Activated T-helper 9 cell treated with anti-CD3 and anti-CD28 coated beads, Interleukin-2, amount 50 U/mL, for 16 hours (primary cell): ENCODE measurements at places on chromosomes 3 and 15.
A peak's percentile ranks its signal among the peaks of the same experiment; 100 is the strongest.

- no peak for DNase-seq
Observed at GRCh38 chr3:69871251-69871650, 128.3 kb upstream of the SAMMSON start.

DNA sequence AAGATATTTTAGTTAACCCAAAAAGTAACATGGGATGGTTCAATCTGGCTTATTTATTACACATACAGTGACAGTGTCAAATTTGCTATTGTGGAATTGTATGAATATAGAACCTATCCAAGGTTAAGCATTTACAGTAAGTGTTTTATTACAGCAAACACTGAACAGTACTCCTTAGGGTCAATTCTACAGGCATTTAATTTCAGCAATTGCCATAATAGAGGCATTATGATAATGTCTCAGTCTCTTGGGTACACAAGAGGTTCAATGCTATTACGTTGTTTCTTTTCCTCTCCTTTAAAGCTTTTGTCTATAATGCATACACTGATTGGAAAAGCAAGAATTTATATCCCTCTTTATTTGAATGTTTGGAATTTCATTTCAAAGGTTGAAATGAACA is 275.7 kb upstream of the NAALADL2 start:
- no peak for DNase-seq

DNA sequence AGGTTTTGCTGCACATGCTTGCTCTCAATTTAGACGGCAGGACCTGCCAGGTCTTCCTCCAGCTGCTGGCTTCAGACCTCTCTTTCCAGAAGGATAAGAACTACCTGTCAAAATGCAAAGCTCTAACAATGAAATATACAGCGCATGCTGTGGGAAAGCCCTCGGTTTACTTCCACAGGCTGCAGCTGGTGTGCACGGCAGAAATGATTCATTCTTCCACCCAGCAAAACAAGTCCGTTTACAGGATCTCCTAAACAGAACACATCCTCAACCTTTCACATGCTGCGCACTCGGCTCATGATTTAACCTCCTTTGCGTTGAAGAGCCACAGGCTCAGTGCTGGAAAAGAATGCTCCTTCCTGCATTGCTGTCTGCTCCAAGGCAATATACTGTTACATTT is 92.4 kb upstream of the WNT5A start:
- DNase-seq = no peak

DNA sequence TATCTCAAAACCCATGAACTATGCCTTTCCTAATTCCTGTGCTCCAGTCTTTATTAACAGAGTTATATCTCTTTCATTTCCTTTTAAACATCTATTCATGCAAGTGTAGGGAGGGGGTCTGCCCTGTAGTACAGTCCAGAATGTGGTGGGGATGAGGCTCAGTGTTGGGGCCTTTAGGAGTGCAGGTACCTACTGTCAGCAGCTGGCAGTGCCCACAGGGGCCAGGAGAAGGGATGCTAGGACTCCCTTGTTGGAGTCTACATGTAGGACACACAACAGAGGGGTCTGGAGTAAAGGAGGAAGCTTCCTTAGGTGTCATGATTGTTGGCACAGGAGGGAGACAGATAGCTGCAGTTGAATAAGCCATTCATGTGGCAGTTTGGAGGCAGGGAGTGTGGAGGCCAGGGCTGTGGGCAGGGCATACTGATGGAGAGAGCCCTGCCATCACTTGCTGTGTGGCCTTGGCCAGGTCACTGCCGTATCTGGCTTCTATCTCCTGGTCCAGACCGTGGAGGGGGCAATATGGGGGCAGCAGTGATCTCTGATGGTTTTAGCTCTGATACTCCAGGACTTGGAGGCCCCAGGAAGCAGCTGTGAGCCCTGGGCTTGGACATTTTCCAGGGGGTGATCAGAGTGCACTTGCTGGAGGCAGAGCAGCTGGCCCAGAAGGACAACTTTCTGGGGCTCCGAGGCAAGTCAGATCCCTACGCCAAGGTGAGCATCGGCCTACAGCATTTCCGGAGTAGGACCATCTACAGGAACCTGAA is 29.5 kb downstream of the ESYT3 start:
- no peak for DNase-seq

- DNase-seq = no peak
Observed at GRCh38 chr3:10744098-10744465, 71.9 kb upstream of the SLC6A11 start.

GRCh38 chr15:65612949-65613744 is 2.2 kb upstream of the INTS14 start:
- DNase-seq = no peak

GRCh38 chr3:54831112-54831511 is 96.7 kb downstream of the LRTM1 start:
- DNase-seq = no peak

- no peak for DNase-seq
Observed at GRCh38 chr15:98938105-98938417, 69.5 kb downstream of the PGPEP1L start.

DNA sequence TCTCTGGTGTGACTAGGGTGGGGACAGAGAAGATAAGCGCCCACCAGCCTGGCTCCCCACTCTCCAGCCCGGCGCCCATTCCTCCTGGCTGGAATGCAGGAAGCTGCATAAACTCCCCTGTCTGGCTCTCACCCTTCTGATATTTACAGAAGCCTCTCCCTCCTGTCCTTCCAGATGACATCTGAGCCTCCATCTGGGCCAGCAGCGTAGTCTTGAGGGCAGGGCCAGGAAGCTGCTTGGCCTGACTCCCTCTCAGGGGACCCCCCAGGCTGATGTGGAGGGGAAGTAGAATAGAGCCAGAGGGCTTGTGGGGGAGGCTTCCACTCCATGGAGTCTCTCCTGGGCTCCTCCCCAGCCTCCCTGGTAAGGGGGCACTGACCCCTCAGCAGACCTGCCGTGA is 49.9 kb downstream of the LINGO1 start:
- no peak for DNase-seq

- DNase-seq = peak; percentile 22
Observed at GRCh38 chr15:34582461-34583371, 735 bp downstream of the GOLGA8B start.

DNA sequence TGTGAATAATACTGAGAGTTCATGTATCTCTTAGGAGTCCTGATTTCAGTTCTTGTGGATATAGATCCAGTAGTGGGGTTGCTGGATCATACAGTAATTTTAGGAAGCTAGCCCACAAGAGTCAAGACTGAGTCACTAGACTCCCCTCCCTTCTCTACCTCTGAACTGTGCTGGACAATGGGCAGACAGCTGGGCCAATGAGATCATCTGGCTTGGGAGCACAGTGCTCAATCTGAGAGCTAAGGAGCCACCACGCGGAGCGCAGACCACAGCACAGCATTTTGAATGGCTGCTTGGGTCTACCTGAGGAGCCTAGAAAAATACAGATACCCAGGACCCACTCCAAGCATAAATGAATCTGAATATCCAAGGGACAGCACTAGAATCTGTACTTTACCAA is 32.5 kb downstream of the WNT5A start:
- no peak for DNase-seq

DNA sequence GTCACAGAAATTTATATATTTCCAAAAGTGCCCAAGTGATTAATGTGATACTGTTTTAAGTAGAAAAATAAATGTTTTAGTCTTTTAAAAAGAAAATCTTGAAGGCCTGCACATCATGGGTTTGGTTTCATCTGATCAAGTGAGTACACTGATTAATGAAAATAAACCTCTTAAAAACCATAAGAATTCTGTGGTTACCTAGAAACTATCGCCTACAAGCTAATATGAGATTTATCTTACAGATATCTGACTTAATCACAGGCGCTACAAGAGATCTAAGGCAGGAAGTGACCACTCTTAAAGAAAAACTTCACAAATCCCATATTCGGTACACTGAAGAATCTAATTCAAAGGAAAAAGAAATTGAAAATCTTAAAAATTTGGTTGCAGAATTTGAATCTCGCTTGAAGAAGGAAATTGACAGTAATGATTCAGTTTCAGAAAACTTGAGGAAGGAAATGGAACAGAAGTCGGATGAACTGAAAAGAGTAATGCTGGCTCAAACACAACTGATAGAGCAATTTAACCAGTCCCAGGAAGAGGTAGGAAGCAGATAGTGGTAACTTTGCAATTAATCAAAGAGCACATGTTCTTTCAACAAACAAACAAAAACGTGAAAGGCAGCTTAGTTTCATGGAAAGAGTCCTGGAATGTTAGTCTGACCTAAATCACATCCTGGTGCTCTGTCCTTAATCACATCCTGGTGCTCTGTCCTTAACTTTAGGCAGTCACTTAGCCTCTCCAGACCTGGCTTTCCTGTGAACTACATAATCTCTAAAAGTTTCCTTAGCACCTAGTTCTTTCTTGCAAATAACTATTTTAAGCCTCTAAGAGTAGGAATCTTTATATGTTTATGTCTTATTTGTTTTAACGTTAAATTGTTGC is 131.8 kb downstream of the CCNL1 start:
- DNase-seq = no peak

DNA sequence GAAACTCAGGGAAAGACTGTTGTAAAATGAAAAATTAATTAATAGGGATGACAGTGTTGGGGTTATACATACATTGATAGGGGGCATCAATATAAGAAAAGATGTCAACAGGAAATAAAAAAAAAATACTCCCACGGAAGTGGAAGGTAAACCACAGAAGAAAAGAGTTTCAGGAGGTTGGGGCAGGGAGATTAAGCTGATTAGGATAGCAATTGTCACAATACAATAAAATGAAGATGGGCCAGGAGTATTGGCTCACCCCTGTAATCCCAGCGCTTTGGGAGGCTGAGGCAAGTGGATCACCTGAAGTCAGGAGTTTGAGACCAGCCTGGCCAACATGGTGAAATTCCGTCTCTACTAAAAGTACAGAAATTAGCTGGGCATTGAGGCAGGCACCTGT is 536.1 kb downstream of the AGBL1 start:
- no peak for DNase-seq

DNA sequence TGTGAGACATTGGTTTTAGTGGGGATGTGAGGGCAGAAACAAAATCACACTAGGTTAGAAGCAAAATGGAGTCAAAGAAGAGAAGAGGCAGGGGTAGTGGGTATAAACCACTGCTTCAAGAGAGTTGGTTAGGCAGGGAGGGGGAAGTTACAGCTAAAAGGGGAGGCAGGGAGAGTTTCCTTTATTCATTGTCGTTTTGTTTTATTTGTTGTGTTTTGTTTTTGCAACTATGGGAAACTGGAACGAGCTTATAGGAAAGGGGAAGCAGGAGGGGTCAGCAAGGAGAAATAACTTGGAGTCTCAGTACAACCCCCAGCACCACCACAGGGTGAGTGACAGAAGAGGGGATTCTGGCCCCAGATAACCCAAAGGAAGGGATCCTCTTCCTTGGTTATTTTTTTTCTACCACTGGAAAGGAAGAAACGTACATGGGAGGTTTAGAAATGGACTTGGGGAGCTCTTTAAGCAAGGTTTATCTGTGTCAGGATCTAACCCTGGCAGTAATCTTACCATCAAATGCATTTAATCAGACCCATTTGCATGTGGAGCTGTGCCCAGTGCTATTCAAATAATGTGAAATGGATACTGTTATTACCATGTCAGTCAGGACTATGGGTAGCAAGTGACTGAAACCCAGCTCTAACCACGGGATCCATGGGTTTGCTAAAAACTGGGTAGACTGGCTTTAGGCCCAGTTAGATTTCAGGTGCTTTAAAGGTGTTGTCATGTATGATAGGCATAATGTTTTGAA is 68.7 kb downstream of the CCNL1 start:
- DNase-seq = no peak

- DNase-seq = no peak
Observed at GRCh38 chr3:35737527-35737926, 98.2 kb downstream of the ARPP21 start.

DNA sequence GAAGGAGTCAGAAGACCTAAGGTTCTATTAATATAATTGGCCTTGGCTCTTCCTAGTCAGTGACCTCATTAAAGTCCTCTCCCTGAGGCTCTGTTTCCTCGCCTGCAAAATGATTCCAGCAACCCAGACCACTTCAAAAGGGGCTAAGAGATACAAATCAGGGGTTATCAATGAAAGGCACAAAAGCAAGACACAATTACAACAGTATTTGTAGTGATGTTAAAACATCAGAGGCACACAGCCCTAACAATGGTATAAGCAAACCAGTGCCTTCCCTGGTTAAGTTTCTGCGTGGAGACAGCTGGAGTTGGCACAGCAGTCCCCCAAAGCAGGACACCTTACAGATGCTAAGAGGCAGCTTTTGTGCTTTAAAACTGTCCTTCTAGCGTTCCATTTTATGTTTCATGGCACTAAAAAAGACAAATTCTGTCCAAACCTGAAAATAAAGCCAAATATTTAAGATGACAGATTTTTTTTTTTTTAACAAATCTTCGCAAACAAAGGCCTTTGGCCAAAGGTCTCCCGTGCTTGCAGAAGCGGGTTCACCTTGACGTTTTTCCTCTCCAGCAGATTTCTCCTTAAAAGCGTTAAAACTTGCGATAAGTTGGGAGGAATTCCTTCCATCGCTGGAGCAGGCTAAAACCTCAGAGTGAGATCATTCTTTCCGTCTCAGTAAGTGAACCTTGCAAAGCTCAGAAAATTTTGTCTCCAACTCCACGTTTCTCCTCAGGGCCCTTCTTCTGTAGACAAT is 999 bp downstream of the ZNF280D start:
- no peak for DNase-seq

DNA sequence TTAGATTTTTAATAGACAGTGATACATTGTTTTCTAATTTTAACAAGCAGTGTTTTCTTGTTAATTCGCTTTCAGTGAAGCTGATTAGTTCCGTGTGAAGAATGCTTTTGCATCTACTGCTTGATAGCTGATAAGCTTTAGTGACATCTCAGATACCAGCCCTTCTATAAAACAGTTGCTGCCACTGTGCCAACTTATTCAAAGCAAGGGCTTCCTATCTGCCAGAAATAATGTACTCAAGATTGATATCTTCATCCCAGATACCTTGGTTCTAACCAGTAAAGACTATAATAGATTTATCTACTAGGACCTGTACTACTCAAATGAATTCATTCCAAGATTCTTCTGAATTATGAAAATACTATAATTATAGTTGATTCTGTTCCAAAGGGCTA is 30.4 kb downstream of the RARB start:
- DNase-seq = no peak

GRCh38 chr15:72227192-72227586 is 3.8 kb downstream of the PKM start:
- DNase-seq = peak; percentile 34
